NCI-H1105 treated with DMSO at 0.1 percent for 48 hours (cell line): ENCODE measurements at places on chromosomes 6 and 20.

DNA sequence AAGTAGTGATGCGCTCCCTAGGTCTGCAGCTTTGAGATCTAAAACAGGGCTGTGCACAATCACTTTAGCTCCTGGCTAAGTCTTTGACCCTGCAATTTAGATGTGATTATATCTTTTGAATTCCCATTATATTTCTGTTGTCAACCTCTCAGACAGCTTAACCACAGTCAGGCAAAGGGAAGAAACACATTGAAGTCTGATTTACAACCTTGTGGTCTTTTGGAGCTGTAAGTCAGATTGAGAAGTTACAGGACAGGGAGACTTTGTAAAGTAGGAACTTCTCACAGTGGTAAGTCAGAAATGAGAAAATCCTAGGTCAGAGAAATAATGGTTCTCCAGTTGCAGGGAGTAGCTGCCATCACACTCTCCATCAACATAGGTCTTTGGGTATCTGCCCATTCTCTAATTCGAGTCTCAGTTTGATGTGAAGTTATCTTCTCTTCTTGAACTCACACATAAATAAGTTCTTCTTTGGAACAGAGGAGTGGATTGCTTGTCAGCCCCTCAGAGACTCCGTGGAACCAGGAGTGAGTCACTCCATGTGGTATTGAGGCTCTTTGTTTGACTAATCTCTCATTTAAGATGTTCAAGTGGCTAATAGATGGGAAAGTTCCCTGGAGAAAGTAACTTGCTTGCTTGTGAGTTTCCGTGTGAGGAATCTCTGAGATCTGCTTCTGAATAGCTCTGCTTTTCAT lies 35.0 kb upstream of the SGK1 start:
- no peak for DNase-seq

GRCh38 chr6:121460170-121460569 lies 24.7 kb downstream of the GJA1 start:
- DNase-seq: no peak

DNA sequence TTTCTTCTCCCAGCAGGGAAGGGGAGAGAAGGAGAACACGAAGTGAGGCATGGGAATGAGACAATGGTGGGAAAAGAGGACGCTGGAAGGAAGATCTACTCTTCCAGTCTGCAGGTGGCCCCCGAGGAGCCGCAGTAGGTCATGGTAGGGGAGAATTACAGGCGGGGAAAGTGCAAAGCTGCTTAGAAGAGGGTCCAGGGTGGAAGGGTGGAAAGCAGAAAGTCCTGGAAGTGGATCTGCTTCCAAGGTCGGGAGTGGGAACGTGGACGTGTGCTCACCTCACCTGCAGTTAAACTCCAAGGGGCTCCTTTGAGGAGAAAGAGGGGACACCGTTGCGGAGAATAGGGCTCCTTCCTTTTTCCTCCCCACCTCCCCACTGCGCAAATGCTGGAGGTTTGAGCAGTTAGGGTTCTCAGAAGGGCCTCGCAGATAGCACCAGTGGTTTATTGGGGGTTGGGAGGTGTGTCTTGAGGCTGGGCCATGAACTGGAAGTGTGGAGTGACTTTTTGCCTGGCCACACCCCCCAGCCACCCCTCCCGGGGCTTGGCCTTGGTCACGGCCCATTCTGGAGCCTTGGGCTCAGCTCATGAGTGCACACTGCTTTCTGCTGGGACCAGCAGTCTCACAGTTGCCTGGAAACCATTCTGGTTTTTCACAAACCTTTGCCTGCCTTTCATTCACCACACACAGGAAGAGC lies 100.4 kb upstream of the MLN start:
- DNase-seq: no peak

GRCh38 chr6:165245287-165245686 lies 64.1 kb downstream of the C6orf118 start:
- peak; percentile 23 for DNase-seq

GRCh38 chr20:48898210-48898609 lies 23.3 kb upstream of the ARFGEF2 start:
- no peak for DNase-seq
